Activated T-helper 1 cell treated with anti-CD3 and anti-CD28 coated beads, Interleukin-2, amount 50 U/mL, for 16 hours (primary cell): ENCODE measurements at places on chromosomes 6 and 20.

DNA sequence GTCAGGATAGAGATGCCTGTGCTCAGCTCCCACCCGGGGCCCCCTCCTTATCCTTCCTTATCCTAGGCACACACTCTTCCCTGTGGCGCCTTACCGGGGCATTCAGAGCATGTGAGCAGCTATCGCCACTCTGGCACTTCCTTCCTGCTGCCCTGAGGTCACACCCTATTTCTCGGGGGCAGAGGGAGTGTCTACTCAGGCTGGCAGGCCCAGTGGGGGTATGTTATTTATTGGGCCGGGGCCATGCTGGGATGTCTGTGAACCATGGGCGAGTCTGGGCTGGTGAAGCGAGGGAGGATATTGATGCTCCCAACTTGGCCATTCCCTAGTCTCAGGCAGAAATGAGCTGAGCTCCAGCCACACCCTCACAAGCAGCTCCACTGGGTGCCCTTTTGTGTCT is 3.9 kb upstream of the LY6G6D start:
- no peak for DNase-seq

DNA sequence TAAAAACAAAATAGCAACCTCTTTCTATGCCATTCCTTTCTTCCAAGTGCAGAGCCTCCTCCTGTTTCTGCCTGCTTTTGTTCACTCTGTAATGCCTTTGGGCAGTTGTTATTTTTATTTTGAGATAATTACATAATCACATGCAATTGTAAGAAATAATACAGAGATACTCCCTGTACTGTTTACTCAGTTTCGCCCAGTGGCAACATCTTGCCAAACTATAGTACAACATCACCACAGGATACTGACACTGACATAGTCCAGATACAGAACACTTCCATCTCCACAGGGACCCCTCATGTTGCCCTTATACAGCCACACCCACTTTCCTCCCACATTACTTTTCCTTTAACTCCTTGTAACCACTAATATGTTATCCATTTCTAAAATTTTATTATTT is 59.7 kb downstream of the BANF2 start:
- no peak for DNase-seq

DNA sequence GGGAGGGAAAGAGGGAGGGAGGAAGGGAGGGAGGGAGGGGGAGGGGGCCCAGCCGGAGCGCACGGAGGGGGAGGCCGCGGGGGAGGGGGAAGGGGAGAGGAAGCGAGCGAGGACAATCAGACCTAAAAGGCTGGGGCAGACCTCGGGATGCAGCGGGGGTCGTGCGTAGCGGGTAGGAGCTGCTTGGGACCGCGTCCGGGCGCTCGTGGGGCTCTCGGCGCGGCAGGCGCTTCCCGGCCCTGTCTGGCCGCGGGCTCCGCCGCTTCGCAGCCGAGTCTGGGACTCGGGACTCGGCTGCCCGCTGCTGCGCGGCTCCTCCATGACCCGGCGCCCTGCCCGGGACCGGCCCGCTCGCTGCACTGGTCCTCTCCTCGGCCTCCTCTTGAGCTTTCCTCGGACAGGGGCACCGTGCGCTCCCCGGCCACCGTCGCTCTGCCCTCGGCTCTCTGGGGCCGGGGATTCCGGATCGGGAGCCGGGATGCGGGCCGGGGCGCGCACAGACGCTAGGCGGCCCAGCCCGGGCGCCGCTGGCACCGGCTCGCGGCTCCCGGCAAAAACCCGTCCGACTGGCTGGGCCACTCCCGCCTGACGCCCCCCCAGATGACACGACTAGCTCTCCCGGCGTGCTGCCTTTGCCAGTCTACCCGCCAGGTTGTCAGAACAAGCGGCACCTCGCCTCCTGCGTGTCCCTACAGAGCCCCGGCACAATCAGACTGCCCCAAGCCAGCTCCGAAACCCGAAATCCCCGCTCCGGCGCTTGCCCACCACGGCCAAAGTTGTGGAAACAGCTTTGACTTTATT is 2.2 kb downstream of the TFAP2A start:
- no peak for DNase-seq

DNA sequence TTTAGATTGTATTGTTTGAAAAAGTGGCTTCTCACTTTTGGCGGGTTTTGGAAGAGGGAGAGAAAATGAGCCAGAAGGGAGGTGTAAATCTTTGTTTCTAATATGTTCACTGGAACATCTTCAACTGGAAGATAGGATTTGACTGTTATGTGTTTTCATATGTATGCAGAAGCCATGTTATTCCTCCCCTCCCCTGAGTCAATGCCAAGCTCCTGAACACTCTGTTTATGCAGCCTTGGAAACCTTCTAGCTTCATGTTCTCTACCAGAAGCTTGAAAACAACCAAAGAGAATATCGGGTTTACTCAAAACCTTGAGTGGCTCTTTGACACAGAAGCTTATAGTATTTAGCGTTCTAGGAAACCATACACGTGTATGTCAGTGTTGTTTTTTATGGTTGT is 279.1 kb downstream of the PRL start:
- no peak for DNase-seq

DNA sequence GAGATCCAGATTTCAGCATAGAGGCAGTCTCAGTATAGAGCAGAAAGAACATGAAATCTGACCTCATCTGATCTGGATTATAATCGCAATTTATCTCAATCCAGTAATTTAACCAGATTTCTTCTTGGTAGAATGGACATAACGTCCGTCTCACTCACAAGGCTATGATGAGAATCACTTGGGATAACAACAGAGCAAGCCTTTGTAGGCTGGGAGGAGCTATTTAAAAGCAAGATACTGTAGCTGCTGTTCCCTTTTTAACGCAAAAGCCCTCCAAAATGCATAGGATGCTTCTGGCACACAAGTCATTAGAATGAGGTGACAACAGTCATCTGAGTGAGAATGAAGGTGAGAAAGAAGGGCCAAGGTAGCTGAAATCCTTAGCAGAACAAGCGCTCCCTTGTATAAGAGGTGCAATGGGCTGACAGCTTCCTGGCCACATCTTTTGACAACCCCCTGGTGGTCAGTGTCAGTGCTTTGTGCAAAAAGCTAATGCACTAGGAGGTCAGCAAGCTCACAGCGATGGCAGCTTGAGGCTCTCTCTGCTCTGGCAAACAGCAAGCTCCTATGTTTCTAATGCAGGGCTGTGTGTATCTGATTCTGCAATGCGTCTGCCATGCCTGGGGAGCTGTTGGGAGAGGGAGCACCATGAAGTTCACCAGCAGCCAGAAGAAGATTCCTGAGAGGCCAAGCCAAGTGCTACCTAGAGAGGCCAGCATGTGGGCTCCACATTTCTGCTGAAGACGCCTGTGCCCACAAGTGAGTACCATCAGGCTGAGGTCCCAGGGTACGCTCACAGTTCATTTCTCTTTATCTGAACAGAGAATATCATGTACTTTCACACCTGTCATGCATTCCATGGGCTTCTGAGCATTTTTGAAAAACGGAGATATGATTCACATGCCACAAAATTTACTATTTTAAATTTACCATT is 16.2 kb downstream of the METTL24 start:
- no peak for DNase-seq

GRCh38 chr6:1263039-1263849 is 48.7 kb upstream of the FOXQ1 start:
- DNase-seq, result no peak

- no peak for DNase-seq
Observed at GRCh38 chr6:53011979-53012378, 16.9 kb upstream of the GSTA4 start.

- no peak for DNase-seq
Observed at GRCh38 chr6:103284835-103285234, 1574.9 kb downstream of the HACE1 start.

GRCh38 chr6:78611102-78611620 is 256.2 kb upstream of the IRAK1BP1 start:
- DNase-seq, result no peak

DNA sequence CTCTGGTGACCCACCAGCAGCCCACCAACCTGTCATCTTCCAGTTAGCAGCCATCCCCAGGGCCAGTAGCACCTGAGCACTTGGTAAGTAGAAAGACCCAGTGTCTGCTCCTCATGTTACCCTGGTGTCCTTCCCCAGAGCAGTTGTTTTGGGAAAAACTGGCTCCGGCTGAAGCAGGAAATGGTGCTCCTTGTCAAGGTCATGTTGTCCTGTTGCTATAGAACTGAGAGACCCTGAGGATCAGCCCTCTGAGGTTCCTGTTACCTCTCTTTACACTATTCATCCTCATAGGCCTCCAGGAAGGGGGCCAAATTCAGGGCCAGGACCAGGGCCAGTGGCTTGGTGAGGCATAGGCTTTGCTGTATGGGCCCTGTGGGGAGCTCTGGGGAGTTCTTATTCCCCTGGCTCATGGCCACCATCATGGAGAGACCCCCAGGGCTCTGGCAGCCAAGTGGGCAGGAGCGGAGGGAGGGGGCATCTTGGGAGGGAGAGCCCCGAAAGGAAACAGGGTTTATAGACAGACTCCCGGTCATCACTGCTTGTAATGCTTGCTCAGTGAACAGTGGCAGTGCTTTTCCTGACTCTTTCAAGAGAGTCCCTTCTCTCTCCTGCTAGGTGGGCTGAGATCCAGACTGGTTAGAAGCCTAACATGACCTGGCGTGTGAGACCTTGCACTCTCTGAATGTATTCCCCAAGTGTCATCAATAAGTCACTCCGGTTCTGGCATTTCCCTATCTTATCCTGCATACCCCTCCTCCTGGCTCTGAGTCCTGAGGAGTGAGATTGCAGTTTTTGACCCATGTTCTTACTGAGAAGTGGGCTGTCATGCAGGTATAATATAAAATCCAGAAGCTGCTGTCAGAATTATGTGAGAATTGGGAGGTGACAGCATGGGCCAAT is 50.7 kb downstream of the PPARD start:
- no peak for DNase-seq
